ENCODE measurements at places on chromosomes 11 and 22. TPM values are rescaled to one million over a fixed set of nuclear protein-coding genes. Genes with fewer than 3 reads are reported as not detected.

Gene ART1
- polyA plus RNA-seq: not detected

GRCh38 chr11:54944211-54944610 lies 237.6 kb downstream of the OR4A5 start:
- DNase-seq: no peak

DNA sequence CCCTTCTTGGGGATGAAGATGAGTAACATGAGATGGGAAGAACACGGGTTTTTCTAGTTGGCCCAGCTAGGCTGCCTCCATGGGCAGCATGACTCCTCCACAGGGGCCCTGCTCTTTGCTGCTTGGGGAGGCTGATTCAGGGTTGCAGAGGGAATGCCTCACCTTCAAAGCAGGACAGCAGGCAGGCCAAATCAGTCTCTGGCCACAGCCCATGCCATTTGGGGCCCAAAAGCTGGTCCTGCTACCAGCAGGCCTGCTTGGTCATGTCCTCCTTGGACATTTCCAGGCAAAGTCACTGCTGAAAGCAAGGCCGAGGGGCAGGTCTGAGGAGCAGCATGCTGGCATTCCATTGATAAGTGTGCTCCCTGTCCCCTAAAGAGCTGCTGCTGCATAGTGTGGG lies 13.8 kb upstream of the MAPK8IP1 start:
- no peak for DNase-seq

Gene MAJIN
- 0.17 TPM for polyA plus RNA-seq

- no peak for DNase-seq
These were observed 698.5 kb downstream of the KCNA4 start for GRCh38 chr11:29318134-29318845.

DNA sequence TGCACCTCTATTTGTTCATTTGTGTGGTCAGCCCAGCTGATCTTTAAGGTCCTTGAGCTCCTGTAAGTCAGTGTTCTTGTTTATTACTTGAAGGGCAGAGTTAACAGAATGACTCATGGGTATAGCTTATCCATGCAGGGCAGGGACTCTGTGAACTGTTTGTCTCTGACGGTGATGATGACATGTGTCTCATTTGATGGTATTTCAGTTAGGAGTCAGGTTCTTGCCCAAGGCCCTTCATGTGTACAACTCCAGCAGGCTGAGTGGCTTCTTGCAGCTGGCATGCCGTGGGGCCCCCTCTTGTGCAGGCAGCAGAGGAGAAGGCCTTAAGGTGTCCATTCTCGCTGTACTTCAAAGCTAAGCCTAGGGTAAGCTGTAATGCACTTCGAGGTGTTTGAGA lies 165.1 kb downstream of the DBX1 start:
- peak; percentile 26 for DNase-seq

GRCh38 chr11:123235117-123235655 lies 40.1 kb upstream of the CLMP start:
- DNase-seq: peak; percentile 69

Gene KCTD17
- 0.90 TPM for polyA plus RNA-seq

Gene SDF2L1
- 666 TPM for polyA plus RNA-seq

- no peak for DNase-seq
These were observed 12.8 kb upstream of the TPCN2 start for GRCh38 chr11:69035946-69036340.

Gene C11orf87
- polyA plus RNA-seq: not detected

Gene OR51E2
- polyA plus RNA-seq: not detected

DNA sequence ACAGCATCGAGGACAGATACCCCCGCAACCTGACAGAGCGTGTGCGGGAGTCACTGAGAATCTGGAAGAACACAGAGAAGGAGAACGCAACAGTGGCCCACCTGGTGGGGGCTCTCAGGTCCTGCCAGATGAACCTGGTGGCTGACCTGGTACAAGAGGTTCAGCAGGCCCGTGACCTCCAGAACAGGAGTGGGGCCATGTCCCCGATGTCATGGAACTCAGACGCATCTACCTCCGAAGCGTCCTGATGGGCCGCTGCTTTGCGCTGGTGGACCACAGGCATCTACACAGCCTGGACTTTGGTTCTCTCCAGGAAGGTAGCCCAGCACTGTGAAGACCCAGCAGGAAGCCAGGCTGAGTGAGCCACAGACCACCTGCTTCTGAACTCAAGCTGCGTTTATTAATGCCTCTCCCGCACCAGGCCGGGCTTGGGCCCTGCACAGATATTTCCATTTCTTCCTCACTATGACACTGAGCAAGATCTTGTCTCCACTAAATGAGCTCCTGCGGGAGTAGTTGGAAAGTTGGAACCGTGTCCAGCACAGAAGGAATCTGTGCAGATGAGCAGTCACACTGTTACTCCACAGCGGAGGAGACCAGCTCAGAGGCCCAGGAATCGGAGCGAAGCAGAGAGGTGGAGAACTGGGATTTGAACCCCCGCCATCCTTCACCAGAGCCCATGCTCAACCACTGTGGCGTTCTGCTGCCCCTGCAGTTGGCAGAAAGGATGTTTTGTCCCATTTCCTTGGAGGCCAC lies 3.3 kb downstream of the FADD start:
- DNase-seq: no peak

GRCh38 chr11:63769042-63769713 lies 603 bp upstream of the ZFTA start:
- DNase-seq: peak; percentile 83

DNA sequence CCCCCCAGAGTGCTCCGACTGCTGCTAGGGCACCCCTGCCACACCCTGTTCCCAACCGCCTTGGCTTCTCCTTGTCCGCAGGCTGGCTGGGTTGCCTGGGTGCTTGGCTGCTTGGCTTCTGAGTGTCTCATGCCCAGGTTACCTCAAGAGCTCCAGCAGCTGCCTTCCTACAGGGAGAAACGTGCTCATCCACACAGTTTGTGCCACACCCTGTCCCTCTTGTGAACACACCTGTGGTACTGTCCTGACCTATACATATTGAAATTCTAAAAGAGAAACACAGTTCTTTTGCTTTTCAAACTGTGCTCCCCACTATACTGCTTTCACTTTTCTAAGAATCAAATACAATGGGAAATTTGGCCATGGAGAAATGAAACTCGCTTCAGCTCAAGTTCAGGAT lies 191.4 kb downstream of the DBX1 start:
- DNase-seq: no peak

DNA sequence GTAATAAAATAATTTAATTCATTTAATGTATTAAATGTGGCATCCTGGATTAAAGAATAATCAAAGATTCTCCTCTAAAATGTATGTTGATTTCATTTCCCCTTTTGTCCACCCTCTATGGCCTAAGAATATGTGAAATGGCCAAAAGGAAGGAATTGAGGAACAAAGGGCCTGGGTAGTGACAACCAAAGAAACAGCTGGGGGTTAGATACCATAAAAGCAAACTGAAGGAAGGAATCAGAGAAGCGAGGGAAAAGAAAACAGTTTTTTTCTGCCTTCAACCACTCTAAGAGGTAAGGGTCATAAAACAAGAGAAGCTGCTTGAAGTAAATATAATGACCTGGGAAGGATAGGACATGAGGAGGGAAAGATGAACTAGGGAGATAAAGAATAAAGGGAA lies 139.3 kb downstream of the FAM76B start:
- DNase-seq: no peak

DNA sequence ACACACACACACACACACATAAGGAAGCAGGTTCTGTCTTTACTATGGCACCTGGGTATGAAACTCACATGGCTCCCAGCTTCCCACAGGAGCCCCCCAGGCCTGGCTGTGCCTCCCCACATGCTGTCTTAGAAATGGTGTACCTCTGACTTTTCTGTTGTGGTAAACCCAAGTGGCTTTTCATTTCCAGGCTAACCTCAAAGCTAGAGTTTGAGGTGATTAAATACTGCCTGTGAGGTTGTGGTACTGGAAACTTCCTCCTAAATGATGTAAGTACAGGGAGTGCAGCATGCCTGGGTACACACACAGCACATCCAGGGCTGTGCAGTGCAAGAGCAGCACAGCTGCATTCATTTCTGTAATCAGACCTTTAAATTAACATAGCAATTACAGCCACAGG lies 34.4 kb downstream of the ME3 start:
- no peak for DNase-seq

DNA sequence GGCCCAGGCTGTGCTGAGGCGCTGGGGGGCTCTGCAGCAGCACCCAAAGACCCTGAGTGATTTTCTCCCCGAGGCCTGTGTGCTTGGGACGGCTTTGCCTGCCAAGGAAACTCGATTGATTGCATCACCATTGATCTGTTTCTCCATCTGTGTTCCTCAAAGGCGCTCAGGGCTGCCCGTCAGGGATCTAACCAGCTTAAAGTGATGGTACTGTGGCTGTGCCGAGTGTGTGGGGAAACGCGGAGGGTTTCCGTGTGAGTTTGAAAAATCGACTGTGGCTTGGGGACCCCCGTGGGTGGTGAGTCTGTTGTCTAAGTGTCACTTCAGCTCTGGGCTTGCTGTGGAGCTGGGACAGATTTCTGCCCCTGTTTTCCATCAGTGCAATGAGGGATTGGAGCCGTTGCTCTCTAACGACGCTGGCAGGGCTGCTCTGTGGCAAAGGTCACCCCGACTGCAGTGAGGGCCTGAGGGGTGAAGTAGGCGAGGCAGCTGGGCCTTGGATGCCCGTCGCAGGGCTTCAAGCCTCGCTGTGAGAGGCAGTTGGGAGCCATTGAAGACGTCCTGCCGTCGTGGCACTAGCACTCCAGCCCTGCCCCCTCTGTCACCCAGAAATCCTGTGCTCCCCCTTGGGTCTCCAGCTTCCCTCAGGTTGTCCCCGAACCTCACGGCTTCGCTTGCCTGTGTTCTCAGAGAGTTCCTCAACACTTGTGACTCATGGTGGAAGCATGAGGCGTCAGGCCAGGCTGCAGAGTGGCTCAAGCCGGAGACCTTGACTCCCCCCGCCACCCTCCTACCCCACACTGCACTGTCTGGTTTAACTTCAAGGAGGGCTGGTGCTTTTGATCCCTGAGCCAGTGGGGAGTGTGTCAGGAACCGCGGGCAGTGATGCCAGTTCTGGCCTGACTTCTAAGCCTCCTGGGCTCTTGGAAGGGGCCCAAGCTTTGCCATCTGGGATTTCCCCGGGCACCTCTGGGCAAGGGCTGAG lies 21.8 kb downstream of the CACNA1I start:
- no peak for DNase-seq

- no peak for DNase-seq
These were observed 1.5 kb upstream of the IL17REL start for GRCh38 chr22:50014053-50014501.
